ENCODE measurements at places on chromosomes 12 and 14.

DNA sequence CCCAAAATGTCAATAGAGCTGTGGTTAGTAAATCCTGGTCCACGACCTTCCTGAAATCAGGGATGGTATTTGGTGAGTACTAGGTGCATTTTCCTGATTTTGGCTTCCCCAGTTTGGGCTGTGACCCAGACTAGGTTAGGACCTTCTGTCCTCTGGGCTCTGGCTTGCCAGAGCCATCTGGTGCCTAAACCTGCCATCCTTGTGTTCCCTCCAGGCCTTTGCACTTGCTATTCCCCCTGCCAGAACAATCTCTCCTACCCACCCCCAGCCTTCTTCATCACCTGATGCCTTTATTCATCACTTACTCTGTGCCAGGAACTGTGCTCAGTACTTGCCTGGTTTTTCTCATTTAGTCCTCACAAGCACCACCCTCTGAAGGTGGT, 216.7 kb downstream of the RBM19 start:
- DNase-seq, result no peak

- no peak for DNase-seq
Measured at GRCh38 chr12:27998170-27998569, 25.6 kb upstream of the PTHLH start.

DNA sequence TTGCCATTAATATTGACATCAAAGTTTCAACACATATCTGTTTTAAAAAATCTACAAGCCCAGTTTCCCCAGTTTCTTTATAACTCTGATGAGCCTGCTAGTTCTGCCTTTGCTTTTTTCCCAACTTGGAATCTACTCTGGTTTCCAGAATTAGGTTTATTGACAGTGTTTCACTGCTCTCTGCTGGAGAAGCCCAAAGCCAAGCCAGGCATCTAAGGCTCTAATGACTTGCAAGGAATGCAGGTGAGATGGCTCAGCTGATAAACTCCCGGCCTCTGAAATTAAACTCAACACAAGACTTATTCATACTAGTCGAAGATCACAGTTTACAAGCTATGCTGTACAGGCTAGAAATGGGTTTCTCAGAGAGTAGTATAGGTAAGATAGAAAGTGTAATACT, 54.3 kb downstream of the HMGA2 start:
- DNase-seq, result no peak

GRCh38 chr12:81502912-81503695, 256.0 kb downstream of the PPFIA2 start:
- no peak for DNase-seq

DNA sequence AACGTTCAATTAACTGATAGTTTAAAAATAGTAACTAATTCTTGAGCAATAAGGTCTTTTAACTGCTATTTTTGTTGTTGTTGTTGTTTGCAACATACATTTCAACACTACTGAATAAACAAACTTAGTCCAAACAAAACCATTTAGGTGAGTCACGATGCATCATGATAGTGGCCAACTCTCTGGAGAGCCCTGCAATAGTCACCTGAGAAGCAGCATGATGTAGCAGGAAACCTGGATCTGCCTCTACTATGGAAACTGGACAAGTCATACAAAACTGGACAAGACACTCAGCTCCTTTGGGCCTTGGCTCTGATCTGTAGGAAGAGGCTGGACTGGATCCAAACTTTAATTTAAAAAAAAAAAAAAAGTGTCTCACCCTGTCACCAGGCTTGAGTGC, 117.3 kb downstream of the MED13L start:
- DNase-seq, result no peak

DNA sequence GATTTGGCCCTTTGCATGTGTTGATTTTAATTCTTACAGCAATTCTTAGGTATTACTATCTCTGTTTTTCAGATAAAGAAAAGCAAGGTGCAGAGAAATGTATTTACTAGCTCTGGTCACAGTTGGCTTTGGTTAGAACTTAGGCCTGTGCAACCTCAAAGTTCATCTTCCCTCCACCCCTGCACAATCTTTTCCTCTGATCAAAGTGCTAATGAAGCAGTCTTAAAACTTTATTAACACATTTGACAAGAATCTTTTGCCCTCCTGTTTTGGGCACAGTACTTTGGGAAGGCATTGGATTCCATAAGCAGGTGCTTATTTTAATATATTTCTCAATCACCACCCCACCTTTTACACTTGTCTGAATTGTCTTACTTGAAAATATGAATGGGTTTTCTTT, 2.7 kb downstream of the IRAK4 start:
- no peak for DNase-seq

GRCh38 chr14:29953501-29953900, 25.9 kb upstream of the PRKD1 start:
- DNase-seq, result no peak

- DNase-seq, result no peak
Measured at GRCh38 chr14:39665075-39665475, 232.8 kb upstream of the FBXO33 start.

DNA sequence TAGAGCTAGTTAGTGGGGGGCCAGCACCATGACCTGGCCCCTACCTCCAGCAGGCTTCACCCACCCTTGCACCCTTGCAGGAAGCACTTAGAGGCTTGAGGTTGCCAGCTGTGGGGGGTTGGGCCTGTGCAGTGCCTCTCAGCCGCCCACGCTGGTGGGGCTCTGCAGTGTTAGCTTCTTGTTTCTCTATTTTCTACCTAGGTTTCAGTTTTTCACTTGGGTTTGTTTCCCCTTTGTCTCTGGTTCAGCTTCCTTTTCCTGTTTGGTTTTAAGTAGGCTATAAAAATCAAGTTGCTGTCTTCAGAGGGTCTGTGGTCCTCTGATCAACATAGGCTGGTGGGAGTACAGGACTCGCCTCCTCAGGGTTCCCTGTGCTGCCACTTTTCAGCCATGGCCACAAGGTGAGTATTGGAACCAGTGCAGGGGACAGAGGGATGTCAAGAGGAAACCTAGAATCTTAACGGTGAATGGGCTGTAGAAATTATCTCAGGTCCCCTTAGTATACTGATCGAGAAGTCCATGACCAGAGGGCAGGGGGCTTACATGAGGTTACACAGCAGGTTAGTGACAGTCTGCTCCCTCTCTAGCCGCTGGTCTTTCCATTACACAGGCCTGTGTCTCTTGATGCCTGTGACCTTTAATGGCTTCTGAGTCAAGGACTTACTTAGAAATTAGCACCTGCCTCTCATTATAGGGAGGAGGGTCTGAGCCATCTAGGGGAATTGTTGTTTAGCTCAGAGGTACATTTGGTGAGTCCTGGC, at the start of gene EVL:
EVL (plus strand) TSS at position 312 of the 761 bp plus-strand sequence; CDS start at position 391, 79 bp downstream.
- DNase-seq, result peak; percentile 69

DNA sequence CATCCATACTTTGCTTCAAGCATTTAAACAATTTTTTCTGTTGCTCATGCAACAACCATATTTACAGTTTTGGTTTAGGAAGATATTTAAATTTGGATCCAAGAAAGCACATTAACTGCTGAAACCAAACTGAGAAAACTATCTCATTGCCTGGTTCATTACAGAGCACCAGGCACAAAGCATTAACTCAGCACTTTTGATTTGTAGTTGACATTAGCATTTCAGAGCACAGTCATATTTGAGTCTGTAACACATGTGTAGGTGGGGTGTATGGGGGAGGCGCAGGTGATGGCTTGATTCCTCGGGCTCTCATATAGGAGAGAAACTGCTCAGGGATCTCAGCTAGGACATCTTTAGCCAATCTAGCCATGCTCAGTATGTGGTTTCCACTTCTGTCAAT, 251.7 kb downstream of the CPNE8 start:
- no peak for DNase-seq

DNA sequence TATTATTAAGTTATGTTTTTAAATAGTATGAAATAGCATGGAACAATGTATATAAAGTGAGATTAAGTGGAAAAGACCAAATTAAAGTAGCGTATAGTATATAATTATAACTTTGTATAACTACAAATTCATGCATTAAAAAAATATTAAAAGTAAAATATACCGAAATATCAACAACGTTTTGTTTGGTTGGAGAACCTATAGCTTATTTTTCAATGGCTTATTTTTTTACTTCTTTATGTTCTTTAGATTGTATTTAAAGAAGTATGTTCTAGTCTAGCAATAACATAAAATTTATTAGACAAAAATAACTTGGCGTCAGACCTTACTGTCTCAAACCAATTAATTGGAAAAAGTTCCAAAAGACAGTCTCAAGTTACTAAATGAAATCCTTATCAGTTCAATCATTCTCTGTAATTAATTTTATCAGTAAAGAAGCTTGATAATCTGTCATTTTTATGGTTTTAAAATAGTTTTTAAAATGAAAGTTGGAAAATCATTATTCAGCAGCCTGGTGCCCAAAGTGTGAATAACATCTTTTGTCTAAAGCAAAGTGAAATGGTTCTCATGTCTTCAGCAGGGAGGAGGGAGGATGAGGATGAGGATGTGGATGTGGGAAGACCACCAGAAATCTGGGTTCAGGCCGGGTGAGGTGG, 46.7 kb downstream of the IRAK3 start:
- no peak for DNase-seq

- DNase-seq, result no peak
Measured at GRCh38 chr12:93518725-93519124, 51.4 kb downstream of the MRPL42 start.

DNA sequence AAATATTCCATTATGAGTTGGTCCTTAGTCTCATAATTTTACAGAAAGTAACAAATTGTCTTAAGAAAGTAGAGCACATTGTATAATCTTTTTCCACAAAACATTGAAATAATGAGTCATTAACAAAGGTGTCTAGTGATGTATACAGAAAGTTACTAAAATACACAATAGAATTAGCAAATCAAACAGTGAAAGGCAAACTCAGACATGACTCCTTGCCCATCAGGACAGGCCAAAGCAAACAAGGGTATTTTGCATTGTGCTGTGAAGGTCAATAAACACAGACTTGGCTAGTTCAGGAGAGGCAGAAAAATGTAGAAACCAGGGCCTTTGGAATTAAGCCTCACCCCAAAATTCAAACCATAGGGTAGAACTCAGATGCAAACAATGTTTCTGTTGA, 37.3 kb downstream of the SIX4 start:
- no peak for DNase-seq

DNA sequence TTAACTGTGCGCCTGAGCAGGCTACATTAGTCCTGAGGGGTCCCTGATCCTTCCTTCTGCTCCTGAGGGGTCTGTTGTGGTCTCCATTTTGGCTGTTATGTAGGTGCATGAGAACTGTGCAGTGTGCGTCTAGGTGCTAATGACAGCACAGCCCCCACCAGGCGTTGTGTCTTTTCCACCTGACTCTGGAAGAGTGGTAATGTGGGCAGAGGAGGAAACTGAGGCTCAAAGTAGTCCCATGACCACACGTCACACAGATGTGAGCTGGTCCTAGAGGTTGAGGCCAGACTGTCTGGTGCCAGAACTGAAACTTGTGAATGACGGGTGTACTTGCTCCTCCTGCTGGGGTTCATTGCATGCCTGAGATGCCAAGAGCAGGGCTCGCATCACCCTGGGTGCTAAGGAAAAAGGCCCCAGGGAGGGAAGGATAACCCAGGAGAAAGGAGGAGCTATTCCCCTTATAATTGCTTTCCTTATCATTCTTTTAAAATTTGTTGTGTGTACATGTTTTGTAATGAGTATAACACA, 111.8 kb downstream of the SLC25A47 start:
- no peak for DNase-seq

DNA sequence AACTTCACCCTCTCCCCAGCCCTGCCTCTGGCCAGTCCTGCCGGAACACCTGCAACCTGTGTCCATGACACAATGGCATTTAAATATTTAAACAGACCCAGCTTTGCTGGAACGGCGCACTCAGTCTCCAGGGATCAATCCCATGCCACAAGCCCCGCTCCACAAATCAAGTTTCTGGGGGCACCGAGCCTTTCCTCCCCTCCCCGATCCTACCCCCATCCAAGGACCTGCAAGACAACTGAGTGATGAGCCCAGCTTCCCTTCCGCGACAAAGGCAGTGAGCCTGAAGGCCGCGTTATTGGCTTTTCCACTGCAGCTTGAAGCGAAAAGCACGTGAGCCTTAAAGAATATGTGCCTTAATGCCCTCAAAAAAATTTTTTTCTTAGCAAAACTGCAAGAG, 185.7 kb downstream of the DPF3 start:
- no peak for DNase-seq

GRCh38 chr14:53714495-53715192, 242.0 kb downstream of the BMP4 start:
- DNase-seq, result no peak

DNA sequence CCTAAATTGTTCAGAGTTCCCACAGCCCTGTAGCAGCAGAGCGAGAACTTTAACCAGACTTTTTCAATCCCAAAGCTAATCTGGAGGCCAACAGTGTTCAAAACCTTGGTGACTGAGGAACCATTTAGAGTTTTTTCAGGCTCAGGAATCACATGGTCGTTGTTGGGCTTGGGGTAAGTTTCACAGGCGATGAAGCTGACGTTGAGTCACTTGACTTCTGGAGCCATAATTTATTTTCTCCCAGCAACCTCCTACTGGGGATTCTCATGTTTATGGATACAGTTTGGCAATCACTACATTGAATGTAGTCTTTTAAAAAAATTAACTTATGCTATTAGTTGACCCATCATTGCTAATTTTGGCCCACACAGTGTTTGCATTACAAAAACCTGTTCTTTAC, 34.5 kb downstream of the SSPN start:
- DNase-seq, result no peak

- DNase-seq, result no peak
Measured at GRCh38 chr12:18430425-18431048, 169.2 kb downstream of the PIK3C2G start.

GRCh38 chr14:44070046-44070445, 437.0 kb downstream of the FSCB start:
- no peak for DNase-seq

GRCh38 chr12:122526683-122527477, at the start of the genes KNTC1 and RSRC2:
KNTC1 (plus strand) TSS chr12:122527249; CDS start chr12:122530064, 2,815 bp downstream.
RSRC2 (minus strand) TSS chr12:122526936; CDS start chr12:122526853, 83 bp downstream.
- peak; percentile 95 for DNase-seq

DNA sequence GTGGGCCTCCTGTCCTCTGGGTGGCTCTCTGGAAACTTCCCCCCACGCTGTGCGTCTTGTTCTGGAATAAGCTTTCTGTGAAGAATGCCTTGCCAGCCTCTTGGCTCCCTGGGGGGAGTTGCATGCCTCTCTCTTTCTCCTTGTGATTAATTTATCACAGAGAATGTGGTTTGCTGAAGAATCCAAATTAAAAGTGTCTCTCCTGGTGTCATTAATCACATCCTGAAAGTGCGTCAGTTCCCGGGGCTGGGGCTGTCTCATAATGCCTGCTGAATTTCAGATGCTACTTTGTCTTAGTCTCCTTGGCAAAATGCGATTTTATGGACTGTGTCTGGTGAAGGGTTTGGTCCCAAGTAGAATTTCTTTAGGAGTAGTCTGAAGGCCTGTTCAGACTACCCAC, 787.7 kb upstream of the TMEM132C start:
- DNase-seq, result no peak

GRCh38 chr12:58378028-58378427, 436.7 kb downstream of the ATP23 start:
- DNase-seq, result no peak

GRCh38 chr12:2161473-2161872, 108.7 kb downstream of the CACNA1C start:
- DNase-seq, result no peak

GRCh38 chr14:92651106-92651757, 97.2 kb downstream of the LGMN start:
- DNase-seq, result peak; percentile 44
